Gastroesophageal sphincter (tissue), 4 donors: ENCODE measurements at places on chromosomes 1 and 21. TPM values are rescaled to one million over a fixed set of nuclear protein-coding genes. Genes with fewer than 3 reads are reported as not detected.

Gene HSD3B2
- not detected for total RNA-seq

Gene OR2T11
- total RNA-seq = not detected

Gene PROK1
- total RNA-seq = 1.1 TPM

Gene LAD1
- 1.8 TPM for total RNA-seq

Gene PPIAL4G
- not detected for total RNA-seq

Gene AMPD1
- not detected for total RNA-seq

Gene RCSD1
- 18.1 TPM for total RNA-seq

Gene RAP1GAP
- total RNA-seq = 2.3 TPM

Gene SLC45A1
- total RNA-seq = 5.8 TPM

Gene DIRAS3
- 0.47 TPM for total RNA-seq

Gene FMO2
- total RNA-seq = 74.1 TPM

Gene DCDC2B
- total RNA-seq = not detected

Gene SLC30A2
- total RNA-seq = not detected

Gene MXRA8
- 91.0 TPM for total RNA-seq

Gene RIIAD1
- not detected for total RNA-seq

Gene SLAMF9
- not detected for total RNA-seq

Gene PRPF38B
- 37.0 TPM for total RNA-seq

Gene LIPI
- total RNA-seq = not detected

Gene FMO5
- 8.6 TPM for total RNA-seq

Gene TBX15
- 0.47 TPM for total RNA-seq

Gene ANXA9
- not detected for total RNA-seq

Gene ATP1A2
- total RNA-seq = 157 TPM
